Central memory CD8-positive, alpha-beta T cell (primary cell): ENCODE measurements at places on chromosomes 4 and X.

DNA sequence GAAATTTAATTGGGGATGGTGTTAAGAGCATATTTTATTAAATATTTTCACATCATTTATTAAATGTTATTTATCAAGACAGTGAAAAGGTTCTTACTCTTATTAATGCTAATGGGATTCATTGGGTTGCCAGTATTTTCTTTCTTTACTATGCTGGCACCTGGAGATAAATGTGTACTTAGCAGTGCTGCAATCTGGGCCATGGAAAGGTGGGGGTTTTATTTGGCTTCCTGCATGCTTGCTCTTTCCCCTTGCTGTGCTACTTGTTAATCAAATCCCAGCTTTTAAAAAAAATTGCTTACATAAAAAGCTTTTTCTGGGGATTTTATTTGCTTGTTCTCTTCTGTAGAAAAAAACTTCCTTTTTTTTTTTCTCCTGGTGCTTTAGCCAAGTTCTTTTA lies 48.3 kb downstream of the ZAR1 start:
- no peak for DNase-seq

DNA sequence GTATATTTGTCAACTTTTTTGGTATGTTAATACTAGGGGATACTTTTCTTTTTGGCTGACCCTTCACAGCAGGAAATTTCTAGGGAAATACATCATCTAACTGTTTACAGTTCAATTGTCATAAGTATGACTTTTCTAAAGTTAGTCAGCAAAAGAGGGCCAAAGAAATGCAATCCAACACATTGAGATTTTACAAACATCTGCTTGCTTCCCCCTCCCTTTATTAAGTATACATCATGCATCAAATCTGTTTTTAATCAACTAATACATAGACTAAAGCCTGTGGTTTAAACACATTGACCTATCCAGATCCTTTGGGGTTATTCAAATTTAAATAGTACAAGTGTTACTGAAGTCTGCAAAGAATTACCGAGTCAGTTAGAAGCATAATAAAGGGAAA lies 93.9 kb downstream of the MID1 start:
- no peak for DNase-seq

- DNase-seq, result no peak
Measured at GRCh38 chrX:120769576-120770341, 105.9 kb downstream of the CT47B1 start.

- no peak for DNase-seq
Measured at GRCh38 chr4:176999935-177000543, 207.3 kb upstream of the VEGFC start.

DNA sequence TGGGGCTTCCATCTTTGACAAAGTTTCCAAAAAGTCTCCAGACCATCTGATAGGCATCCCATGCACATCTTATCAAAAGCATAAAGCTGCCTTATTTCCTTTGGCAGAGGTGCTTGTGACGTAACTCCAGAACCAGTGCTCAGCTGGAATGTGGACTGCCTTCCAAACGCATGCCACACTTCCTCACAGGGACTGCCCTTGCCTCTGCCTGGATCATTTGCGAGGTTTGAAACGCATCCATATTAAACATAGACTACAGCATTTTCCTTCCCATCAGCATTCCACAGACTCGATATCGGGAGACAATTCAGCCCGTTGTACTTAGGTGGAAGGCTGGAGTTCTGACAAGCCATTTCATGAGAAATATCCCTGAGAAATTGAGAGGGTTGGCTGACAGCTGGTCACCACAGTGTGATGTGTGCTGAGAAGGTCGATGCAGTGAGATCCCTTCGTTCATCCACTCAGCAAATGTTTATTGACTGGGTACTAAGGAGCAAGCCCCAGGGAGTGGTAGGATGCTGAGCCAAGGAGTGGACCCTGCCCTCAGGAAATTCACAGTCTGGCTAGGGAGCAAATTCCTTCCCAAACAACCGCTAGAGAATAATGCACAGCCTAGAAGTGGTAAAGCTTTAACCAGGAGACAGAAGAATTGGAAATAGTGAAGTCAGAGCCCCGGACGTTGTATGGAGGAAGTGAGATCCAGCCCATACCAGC lies 376.0 kb downstream of the BCOR start:
- DNase-seq, result no peak

GRCh38 chr4:183256756-183257385 lies 63.2 kb downstream of the CLDN22 start:
- no peak for DNase-seq

DNA sequence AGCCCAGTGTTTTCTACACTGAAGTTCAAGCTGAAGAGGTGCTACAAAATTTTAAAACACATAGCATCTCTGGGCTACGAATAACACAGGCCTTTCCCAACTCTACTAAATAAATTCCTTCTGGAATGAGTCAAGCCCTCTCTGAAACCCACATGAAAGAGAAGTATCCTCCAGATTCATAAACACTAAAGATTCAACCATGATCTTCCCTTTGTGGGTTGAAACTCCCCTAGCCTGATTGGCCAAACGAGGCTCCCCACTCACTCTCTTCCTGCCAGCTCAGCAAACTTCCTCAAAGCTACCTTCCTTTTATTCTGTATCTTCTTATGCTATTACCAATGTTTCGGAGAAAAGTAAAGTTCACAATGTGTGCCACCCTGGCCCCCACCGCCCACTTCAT lies 95.4 kb downstream of the NKX6-1 start:
- no peak for DNase-seq

GRCh38 chr4:8403173-8403753 lies 37.3 kb downstream of the ACOX3 start:
- peak; percentile 25 for DNase-seq

GRCh38 chrX:115958687-115959359 lies 211.7 kb upstream of the AGTR2 start:
- DNase-seq, result no peak

DNA sequence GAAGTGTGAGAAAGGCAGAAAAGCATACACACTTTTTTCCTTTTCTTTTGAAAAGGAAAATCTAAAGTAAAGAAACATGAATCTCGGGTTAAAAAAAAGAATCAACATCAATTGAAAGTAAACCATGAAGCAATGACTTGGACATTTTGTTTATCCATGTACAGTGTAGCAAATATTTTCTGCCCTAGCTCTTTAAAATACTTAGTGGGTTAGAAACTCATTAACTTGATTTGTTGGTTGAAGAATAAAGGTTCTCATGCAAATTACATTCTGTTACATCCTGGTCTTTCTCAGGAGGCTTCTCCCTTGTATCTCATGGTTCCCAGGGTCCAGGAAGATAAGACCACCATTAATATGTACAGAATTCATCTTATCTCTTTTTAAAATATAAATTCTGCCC lies 9.0 kb upstream of the MEPE start:
- no peak for DNase-seq

DNA sequence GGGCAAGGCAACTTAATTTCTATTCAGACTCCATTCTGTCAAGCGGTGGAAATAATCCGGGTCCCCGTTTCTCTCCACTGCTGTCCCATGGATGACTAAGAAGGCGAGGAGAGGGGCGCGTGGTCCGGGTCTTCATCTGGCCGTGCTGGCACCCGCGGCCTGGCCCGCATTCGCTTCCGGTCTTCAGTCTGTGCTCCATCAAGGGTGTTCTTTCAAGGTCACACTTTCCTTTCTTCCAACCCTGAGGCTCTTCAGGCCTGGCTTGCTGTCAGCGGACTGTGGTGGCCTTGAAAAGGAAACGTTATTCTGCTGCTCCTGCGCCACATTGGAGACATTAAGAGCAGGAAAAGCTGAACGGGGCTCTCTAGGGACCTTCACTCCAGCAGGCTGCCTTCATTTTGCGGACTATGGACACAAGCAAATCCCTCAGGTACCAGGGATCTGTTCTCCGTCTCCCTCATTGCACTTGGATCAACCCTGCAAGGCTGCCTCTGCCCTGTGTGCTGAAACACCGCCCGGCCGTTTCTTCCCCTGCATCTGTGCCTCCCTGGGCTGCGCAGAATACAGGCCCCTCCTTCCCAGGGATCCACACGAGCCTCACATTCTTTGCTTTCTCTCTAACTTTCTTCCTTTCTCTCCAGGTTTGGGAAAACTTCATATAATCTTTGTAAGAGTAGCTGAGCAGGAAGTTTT lies 5.7 kb upstream of the SLC25A4 start:
- no peak for DNase-seq
